ENCODE measurements at places on chromosomes 5 and 9.

- peak; percentile 15 for DNase-seq
Observed at GRCh38 chr9:124929464-124929863, 11.4 kb downstream of the GOLGA1 start.

DNA sequence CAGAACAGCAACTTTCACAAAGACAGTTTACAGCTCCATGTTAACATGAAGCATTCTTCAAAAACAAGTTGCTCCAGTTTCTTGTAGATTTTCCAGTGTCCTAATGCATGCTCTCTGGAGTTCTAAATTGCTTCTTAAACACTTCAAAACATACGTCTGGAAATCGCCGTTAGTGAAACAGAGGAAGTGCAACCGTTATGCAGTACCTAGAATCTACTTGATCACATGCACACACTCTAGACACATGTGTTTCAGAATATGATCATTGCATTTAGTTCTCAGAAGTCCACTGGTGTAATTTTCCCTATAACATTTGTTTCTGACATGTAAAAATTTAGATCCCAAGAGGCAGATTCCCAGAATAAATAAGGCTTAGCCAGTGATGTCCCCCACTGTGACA lies 41.1 kb upstream of the RUFY1 start:
- no peak for DNase-seq

GRCh38 chr9:112331674-112331952 lies 1.8 kb downstream of the PTBP3 start:
- DNase-seq = no peak

DNA sequence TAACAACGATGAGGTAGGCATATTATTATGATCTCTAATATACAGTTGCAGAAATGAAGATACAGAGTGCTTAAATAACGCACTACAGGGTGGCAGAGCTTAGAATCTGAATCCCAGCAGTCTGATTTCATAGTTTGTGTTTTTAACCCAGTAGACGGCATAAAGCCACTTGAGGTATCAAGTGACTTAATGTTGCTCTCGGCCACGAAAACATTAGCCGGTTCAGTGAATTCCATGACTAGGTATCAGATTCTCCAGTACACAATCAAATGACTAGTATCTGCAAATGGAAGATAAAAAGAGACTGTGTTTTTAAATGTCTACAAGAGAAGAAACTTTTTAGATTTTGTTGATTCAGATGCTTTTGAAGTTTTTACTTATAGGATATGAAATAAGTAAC lies 24.8 kb downstream of the SMC2 start:
- no peak for DNase-seq

DNA sequence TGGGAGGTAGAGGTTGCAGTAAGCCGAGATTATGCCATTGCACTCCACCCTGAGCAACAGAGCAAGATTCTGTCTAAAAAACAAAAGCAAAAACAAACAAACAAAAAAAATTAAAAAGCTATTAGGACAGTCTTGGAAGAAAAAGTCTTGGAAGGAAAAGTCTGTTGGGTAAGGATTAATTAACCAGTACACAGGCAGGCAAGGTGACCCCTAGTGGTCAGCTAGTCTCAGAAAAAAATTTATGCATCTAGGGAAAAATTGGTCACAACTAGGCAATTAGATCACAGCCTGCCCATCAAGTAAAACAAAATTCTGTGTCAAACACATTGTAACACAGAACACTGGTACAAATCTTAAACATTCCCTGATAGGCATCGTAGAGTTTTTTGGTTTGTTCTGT lies 6.7 kb upstream of the ANKRD18B start:
- DNase-seq = peak; percentile 32

GRCh38 chr5:139742173-139742903 lies 53.3 kb upstream of the PSD2 start:
- DNase-seq = no peak

GRCh38 chr5:178590924-178591423 lies 781 bp upstream of the COL23A1 start:
- no peak for DNase-seq

DNA sequence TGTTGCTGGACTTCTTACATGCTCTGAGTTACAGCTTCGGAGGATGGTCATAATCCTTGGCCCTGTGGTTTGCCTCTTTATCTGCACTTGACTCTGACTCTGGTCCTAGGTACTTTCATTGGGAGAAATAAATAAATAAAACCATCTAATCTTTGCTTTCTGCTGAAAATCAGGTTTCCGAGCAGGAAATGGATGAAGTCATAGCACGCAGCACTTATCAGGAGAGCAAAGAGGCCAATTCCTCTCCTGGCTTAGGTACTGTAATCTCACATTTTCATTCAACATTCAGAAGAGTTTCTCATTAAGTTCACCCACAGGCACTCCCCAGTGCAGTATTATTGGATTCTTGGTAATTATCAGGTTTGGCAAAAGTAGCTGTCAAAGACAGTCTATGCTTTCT lies 104.7 kb downstream of the GOLPH3 start:
- no peak for DNase-seq

GRCh38 chr9:132942541-132943182 lies 1.8 kb downstream of the TSC1 start:
- DNase-seq = no peak

GRCh38 chr5:81335946-81336345 lies 34.6 kb downstream of the ZCCHC9 start:
- no peak for DNase-seq

GRCh38 chr5:54932789-54933188 lies 52.6 kb downstream of the ESM1 start:
- no peak for DNase-seq

GRCh38 chr5:18992264-18992663 lies 995.7 kb downstream of the CDH18 start:
- no peak for DNase-seq

DNA sequence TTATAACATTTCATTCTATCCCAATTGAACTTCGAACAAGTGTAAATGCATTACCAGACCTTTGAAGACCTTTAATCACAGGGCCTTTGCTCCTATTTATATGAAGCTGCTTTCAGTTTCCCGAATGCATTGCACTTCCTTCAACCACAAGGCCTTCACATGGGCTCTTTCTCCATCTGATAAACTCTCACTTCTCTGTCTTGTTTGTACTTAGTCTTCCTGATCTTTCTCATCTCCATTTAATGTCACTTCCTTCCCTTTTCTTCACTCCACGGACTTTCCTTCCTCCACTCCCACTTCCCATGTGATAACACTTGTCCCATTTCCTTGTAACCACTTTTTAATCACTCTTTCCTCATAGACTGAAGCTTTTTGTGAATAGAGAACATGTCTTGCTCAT lies 74.3 kb upstream of the TNC start:
- no peak for DNase-seq

DNA sequence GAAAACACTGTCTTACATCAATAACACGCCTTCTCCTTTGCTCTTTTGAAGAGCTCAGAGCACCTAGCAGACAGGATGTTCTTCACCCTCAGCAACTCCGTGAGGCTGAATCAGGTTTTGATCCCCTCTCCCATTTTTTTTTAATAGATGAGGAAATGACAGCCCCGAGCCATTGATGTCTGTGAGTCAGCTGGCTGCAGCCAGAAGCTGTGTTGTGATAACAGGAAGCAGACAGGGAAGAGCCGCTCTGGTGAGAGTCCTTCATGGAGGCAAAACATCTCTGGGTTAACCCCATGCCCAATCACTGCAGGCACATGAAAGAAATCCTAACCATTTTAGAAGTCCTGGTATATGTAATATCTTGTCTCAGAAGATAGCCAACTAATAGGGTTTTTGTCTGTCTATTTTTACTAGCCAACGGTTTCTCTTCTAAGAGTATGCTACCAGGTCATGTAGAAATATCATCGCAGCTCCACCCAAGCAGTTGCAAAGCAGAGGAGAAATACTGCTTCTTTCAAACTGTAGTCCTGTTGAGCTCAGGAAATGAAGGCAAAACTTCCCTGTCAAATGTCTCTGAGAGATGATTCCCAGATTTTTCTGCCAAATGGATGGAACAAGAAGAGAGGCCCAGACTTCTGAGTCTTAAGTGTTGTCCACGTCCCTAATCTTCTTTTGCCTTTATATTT lies 568.9 kb downstream of the CCDC171 start:
- no peak for DNase-seq

- DNase-seq = no peak
Observed at GRCh38 chr5:110258460-110259216, 467.8 kb downstream of the TMEM232 start.

GRCh38 chr5:73672132-73672531 lies 46.1 kb downstream of the ARHGEF28 start:
- DNase-seq = no peak

DNA sequence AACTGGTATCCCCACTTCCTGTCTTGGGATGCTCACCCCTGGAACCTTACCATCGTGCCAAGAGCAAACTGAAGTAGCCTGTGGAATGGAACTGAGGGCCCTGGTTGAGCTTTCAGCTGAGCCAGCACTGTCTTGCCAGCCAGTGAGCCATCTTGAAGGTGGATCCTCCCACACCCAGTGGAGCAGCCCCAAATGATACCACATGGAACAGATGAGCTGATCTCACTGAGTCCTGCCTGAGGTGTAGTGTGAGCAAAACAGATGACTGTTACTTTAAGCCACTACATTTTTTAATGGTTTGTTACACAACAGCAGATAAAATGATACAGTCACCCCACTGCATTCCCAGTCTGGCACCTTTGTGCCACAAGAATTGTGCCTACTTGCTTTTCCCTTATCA lies 2.2 kb upstream of the PCYOX1L start:
- no peak for DNase-seq

DNA sequence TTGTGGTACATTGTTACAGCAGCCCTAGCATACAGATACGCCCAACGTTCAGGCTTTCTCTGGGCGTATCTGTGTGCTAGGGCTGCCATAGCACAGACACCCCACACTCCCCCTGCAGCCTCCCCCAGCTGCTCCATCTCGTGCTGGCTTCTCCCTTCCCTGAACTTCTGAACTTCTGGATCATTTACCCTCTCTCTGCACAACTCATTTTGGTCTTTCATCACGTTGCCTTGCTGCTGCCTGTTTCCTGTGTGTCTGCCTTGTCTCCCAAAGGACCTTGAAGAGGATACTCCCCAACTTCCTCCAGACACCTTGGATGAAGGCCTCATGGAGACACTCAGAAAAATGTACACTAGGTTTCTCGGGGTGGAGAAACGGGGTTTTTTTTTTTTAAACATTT lies 37.3 kb downstream of the SLIT3 start:
- no peak for DNase-seq

- no peak for DNase-seq
Observed at GRCh38 chr5:109406719-109407118, 3.1 kb downstream of the PJA2 start.

DNA sequence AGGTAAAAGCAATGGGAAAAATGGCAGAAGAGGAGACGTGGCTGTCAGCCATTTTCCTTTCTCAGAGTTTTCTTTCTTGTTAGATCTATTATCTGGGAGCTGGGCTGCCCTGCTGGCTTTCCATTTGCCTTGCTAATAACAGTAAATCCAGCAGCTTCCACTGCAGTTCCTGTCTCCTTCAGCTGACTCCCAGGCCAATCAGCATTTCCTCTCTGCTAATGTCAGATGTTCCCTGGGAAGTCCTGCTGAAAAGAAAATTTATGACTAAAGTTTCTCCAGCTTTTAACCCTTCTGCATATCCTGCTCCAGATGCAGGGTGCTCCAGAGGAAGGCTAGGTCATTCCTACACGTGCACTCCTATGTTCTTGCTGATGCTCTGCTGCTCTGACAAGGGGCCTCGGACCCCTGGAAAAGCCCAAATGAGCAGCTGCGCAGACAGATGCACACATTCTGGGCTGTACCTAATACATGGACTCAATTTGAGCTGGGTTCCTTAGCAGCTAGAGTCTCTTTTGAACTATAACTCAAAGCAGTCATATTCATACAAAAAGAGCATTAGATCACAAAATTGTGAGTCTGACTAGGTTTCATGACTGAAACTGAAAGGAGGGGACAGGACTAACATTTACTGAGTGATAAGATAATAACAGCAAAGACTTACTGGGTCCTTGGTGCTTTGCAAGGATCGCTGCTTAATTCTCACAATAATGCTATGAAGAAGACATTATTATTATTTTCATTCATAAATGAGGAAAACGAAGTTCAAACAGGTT lies 182.2 kb downstream of the MAPKAP1 start:
- no peak for DNase-seq

DNA sequence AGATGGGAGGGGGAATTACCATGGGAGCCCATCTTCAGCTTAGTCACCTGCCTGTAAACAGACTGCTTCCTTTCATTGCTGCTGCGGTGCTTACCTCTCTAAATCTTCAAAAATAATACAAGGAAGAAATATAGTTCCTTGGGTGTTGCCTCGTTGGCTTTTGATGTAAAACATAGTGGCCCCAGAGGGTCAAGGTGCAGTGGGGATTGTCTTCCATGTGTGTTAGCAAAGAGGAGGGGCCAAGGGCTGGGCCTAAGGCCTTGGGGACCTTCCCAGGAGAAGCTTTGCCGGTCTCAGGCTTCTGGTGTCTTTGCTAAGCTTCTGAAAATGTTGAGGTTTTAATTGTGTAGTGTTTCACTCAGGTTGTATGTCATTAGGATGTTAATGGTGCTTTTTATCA lies 90.0 kb downstream of the PDE8B start:
- no peak for DNase-seq

DNA sequence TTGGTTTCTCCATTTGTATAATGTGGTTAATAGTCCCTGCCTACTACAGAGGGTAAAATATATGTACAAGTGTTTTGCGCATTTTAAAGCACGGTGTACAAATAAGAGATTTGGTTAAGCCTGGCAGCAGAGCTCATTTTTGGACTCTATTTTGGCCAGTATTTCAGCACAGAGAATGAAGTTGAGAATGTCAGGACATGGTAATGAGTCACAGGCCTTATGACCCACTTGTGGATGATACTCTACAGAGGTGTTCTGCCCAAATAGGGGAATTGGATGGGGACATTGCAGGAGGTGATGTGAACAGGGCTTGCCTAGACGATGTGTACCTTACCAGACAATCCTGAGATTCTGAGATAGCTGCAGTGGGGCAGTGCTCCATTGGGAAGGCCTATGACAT lies 50.6 kb downstream of the MELK start:
- no peak for DNase-seq

- no peak for DNase-seq
Observed at GRCh38 chr5:93277051-93277450, 304.0 kb downstream of the NR2F1-AS1 start.

DNA sequence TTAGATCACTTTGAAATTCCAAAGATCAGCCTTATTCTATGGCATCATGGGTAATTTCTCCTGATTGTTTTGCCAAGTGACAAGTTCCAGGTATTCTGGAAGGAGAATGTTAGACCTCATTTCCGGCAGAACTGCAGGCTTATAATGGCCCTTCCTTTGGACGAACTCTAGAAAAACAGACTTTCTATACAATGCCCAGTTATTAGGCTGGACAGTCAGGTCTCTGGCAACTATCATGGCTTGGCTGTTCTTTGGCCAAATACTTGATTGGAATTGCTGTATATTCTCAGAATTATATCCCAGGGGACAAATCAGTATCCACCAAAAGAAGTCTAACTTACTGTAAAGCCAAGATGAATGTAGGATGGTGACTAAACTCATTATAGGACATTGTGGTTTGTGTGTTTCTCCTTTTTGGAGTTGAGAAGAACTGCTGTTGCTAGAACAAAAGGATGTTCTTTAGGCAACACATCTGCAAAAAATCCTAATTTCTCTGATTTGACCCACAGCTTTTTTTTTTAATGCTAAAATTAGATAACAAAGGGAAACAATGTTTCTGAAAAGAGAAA lies 69.0 kb downstream of the ADAMTSL1 start:
- no peak for DNase-seq

GRCh38 chr5:455806-456205 lies 12.8 kb downstream of the EXOC3 start:
- no peak for DNase-seq

Data from CD4-positive, alpha-beta T cell treated with Interleukin-4 for 4 hours (primary cell).